ENCODE measurements at places on chromosomes 3 and 15.

DNA sequence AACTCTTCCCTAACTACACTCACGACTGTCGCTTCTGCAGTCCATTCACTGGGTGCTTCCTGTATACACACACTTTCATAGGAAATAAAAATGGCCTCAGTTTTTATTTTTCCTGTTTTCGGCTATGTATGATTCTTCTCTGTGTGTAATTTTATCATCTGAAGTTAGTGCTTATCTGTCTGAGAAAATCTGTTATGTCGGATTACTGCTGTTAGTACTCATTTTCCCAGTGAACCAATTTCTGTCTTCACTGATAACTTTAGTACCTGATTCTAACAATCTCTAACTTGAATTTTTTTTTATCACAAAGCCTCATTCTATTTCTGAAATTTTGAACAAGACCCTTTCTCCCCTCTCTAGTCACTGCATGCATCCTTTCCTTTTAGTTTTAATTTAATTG lies 20.9 kb downstream of the RAB5A start:
- DNase-seq = no peak

DNA sequence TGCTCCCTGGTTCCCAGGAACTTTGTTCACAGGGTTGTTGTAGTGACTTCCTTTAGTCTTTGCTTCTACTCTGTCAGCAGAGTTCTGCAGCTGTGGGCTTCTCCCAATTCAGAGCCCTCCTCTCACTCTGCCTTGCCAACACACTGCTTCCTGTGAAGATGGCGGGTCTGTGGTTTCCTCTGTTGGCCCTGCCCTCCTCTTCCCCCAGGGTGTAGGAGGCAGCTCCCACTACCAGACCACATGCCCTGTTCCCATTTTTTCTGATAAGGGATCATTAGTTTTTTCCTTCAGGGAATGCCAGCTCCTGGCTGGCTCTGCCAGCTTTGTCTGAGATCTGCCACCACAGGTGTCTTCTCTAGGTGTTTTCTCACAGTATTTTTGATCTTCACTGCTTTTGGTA lies 12.7 kb downstream of the SPSB4 start:
- no peak for DNase-seq

- peak; percentile 66 for DNase-seq
Observed at GRCh38 chr3:58116161-58116955, 94.4 kb downstream of the DNASE1L3 start.

DNA sequence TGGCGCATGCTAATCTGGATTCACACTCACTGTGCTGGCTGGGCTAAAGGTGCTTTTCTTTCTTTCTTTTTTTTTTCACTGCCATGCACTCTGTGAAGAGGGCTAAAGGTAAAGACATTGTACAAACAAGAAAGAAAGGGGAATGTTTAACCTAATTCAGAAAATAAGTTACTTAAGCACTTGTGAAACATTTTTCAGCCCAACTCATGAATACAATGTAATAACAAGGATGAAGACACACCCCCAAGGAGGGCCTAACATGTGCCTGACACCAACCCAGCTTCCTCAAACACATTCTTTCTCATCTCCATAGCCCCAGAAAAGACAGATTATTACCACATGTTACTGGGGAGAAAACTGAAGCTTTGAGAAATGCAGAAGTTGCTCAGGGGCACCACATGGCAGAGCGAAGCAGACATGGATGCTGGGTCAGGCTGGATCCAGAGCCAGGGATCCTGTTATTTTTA lies 5.7 kb downstream of the STIMATE start:
- DNase-seq = no peak

- DNase-seq = no peak
Observed at GRCh38 chr15:92907896-92908712, 8.0 kb downstream of the CHD2 start.

DNA sequence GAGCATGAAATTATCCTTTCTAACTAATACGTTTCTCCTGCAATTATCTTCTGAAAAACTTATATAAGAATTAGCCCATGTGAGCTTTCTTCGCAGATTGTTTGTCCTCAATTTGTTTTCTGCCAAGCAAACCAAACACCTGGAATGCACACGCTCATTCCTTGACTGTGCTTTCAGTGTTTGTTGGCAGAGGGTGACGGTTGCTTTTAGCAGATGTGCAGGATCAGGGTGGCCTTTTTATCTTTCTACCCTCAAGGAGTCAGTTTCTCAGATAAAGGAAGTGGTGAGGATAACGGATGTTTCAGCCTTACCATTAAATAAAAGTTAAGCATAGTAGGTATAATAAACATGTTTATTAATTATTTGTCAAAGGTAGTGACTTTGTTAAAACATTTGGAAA lies 15.2 kb downstream of the ARPP21 start:
- no peak for DNase-seq

GRCh38 chr3:160006282-160007163 lies 17.9 kb downstream of the IL12A start:
- DNase-seq = no peak

DNA sequence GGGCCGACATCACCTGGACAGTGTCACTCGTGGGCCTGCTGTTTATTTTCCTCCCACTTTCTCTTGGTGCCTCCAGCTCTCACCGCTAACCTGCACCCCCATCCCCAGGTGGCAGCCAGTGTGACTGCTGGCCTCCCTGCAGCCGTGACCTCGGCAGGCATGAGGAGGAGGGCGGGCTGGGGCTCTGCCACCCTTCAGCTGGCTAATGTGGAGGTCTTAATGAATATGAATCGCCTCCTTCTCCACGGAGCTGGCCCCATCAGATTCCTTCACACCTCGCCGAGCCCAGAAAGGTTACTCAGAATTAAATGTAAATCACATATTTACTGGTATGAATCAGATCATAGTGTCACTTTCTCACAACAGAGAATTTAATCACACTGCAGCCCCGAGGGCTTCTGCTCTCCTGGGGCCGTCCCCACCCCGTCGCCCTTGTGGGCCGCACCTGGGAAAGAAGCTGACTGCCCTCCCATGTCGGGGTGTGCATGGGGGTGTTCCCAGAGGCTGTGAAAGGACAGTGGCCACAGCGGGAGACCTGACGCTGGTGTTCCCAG lies 171.1 kb upstream of the TLE3 start:
- no peak for DNase-seq

GRCh38 chr3:181844211-181844610 lies 132.5 kb downstream of the SOX2 start:
- no peak for DNase-seq

GRCh38 chr15:74821091-74821789 lies 5.2 kb upstream of the CPLX3 start:
- no peak for DNase-seq

DNA sequence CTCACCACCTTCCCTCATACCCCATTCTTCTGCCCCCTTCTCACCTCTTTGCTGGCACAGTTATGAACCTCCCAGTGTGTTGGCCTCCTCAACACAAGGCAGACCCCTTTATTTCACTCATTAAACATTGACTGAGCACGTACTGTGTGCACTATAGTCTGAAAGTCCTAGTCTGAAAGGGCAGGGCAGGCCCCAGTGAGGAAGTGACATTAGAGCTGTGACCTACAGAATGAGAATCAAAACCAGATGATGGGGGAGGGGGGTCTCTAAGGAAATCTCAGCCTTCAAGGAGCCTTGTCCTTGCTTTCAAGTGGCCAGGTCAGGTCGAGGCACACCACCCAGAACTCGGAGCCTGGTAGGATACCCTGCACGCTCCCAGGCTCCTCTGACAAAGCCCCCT lies 3.5 kb downstream of the SLC28A1 start:
- no peak for DNase-seq

DNA sequence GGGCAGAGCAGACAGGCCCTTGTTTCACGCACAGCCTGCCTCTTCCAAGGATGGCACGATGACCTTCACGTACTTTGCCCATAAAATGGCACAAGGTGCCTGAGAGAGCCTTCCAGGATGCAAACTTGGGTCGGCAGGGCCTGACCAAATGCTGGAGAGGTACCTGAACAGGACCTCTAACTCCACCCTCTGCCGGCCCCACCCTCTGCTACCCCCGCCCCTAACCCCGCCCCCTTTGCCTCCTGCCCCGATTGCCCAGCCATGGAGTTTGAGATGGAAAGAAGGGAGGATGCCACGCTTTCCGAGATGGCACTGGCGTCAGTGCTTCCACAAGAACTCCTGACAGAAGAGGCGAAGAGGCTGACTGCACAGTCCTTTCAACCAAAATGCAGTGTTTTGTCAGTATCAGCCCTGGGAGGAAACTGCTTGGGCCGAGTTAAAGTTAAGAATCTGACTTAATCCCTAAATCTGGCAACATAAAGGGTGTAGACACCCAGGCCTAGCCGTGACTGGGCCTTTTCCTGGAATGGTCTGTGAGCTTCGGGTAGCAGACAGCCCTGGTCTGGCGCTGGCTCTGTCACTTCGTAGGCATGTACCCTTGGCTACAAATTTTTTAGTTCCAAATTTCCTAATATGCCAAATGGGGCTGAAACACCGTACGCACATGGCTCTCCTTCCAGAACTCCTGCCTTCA lies 230.3 kb upstream of the RGMA start:
- DNase-seq = no peak

DNA sequence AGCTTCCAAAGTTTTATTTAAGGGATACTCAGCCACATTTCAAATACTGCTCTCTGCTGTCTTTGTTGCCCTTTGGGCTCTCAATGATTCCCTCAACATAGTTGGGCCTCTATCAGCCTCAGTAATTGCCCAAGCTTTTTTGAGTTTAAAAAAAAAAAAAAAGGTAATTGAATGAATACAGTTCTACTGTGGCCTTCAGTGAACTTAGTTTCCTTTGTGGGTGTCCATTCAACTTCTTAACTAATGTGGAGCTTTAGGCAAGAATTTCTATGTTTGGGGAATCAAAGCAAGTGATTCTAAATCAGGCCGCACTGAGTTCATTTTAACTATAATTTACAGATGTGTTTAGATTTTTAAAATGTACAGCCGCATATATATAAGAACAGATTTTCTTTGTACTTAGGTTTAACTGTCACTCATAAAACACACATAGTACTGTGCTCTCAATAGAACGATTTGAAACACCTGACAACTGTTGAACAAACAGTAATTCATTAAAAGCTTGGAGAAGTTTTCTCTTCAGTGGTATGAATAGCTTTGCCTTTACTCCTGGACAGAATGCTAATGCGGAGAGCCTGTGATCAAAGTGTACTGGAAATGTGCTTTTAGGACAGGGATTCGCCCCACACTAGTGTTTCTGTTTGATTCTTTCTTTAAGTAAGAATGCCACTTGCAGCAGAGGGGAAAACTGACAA lies 844.9 kb upstream of the SEMA6D start:
- DNase-seq = no peak

DNA sequence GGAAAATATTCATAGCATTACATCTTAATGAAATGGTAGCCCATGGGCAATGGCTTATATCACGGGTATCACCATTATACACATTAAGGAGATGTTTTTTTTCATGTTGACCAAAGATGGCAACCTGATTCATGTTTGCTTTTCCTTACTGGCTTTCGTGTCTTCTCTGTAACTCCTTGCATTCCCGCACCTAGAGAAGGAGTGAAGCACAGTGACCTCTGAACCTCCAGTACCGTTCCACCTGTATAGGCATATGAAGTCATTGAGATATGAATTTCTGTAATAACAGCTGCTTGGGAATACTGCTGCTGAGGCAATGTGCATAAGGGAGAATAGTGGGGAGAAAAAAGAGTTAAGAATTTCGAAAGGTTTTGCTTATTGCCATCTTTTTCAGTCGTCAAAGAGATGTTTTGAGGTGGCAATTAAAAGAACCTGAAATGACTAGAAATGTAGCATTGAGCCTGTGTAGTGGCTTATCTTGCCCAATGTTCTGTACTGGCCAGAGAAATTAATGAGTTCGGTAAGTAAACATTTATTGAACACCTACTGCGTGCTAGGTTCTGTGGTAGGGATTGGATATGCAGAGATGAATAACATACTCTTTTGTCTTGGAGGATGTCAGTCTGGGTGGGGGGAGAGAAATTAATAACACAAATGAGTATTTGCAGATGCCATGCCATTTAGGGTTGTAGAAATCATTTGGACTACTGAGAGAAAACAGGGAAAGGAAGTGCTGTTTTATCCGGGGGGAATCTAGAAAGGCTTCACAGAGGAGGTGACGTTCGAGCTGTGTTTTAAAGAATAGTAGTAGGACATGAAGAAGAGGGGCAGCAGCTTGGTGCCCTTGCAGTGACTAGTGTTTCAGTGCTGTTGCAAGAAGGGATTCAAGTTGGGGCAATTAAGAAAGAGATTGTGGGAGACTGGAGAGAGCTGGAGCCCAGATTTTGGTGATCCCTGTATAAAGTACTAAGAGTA lies 2.5 kb downstream of the FEM1B start:
- no peak for DNase-seq

- no peak for DNase-seq
Observed at GRCh38 chr3:185087419-185087818, 65.4 kb downstream of the C3orf70 start.

DNA sequence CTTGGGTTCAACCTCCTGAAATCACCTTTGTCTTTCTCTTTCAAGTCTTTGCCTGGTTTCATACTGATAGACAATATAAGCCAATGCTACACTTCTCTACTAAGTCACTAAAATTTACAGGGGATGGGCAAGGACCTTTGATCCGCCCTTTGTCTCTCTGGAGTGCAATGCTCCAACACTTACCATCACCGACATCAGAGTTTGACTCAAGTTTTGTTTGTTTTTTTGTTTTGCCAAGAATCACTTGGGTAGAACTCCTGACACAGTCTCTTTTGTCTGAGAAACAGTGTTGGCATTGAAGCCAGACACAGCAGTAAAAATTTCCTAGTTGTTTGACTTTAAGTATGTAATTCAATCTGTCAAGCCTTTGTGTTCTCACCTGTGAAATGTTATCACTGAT lies 29.3 kb downstream of the NFKBIZ start:
- no peak for DNase-seq

DNA sequence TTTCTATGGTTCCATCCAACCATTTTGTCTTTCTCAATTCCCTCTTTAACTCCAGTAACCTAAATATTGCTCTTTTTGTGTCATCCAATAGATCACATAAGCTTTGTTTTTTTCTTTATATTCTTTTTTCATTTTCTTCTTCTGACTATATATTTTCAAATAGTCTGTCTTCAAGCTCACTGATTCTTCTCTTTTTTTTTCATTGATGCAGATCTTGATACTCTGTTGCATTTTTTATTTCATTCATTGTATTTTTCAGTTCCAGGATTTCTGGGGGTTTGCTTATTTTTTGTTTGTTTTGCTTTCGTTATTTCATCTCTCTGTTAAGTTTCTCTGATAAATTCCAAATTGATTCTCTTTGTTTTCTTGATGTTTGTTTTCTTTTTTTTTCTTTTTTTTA lies 36.2 kb downstream of the CLDN1 start:
- DNase-seq = no peak

DNA sequence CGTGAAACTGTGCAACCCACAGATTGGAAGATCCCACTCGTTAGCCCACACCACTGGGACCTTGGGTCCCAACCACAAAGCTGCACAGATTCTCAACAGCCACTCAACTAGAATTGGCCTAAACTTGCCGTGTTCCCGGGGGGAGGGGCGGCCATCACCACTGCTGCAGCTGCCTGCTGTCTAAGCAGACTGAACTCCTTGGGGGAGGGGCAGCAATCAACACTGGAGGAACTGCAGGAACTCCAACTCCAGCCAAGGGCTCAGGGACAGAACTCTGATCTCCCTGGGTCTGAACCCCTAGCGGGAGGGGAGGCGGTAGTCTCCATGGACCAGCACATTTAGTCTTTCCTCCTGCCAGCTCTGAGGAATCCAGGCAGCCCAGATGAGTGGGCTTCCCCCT lies 205.9 kb downstream of the RSL24D1 start:
- DNase-seq = no peak

Data from stimulated activated naive CD8-positive, alpha-beta T cell treated with anti-CD3 and anti-CD28 coated beads, Interleukin-15, amount 100 ng/mL, for 72 hours (primary cell).